ENCODE measurements at places on chromosomes 3 and 15.

DNA sequence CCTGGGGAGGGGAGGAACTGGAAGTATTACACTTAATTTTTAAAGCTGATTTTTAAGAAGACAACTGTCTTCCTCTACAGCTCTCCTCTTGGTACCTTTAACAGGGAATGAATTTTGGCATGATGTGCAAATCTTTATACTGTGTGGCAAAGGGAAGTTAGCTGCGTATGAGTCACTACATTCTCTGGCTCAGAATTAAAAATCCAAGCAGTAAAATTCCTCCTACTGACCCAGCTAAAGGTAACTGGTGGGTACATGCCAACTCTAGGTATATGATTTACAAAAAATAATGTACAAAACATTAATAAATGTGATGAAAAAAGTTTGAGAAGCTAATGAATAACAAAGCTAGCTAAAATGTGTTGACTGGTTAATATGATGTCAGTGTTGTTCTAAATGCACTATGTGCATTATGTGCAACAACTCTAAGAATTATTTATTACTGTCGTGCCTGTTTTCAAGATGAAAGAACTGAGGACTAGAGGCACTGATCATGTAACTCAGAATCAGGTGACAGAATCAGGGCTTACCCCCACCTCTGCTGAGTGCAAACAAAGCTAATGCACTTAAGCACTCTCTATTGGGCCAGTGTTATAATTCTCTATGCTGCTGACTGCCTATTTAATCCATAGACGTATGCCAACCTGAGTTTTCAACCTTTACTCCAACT lies 194.7 kb upstream of the CADPS start:
- no peak for DNase-seq

- no peak for DNase-seq
Observed at GRCh38 chr3:15664144-15664543, 62.6 kb downstream of the BTD start.

DNA sequence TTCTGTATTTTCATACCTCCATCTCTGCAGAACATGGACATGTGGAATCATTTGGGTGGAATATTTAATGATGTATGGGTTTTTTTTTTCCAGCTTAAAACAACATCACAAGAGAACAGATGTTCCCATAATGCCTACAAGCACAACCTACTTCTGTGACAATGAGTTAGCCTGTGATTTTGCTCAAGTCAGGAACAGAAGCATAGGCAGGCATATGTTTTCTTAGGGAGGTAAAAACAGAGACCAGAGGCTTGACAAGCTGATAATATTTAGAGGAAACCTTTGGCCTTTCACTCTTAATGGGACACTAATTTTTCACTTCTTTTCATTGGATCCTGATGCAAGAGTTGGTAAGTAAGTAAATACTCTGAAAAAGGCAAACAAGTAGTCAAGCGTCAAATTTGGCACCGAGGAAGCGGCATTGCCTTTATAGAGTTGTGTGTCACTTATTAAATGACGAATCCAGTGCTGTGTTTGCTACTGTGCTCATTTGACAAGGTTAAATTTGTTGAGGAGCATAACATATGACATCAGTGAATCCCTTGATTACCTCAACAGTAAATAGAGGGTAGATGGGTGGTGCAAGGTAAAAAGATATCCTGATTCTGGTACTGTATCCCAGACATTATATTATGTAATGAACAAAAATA lies 66.7 kb upstream of the RBMS3 start:
- no peak for DNase-seq

DNA sequence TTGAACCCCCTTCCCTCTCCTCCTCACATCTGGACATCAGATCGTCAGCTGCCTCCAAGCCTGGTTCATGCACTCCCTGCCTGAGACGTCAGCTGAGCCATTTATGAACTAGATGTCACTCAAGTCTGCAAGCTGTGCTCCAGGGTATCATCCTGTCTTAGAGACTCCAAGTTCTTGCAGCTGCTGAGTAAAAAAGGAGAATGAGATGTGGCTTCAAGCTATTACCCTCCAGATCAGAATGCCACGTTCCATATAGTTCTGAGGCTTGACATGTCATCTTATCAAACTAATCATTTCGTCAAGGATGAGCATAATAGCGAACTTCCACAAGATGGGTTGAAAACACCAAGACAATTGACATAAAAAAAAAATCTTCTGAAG lies 766.3 kb downstream of the TBL1XR1 start:
- DNase-seq, result no peak

DNA sequence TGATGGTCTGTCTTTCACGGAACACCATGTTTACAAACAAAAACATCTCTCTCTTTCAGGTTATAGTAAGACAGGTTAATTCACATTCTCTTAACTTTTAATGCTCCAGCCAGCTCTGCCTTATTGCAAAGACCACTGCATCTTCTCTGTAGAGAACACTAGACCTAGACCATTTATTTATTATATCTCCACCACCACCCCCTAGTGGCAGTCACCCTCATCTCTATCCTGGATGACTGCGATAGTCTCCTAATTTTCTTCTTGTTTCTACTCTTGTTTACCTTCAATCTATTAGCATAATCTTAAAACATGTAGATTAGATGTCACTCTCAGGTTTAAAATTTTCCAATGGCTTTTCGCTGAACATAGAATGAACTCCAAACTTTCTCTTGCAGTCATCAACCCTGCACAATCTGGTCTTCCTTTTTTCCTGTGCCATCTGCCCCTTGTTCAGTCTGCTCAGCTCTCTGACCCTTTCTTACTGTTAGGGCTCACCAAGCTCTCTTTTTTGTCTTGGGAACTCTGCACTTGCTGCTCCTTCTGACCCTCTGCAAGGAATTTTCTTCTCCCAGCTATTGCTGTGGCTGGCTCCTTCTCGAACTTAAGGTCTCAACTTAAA lies 155.6 kb downstream of the SQOR start:
- no peak for DNase-seq

Measured in stimulated activated naive CD4-positive, alpha-beta T cell treated with Interleukin-2 at 50 U/mL for 16 hours (primary cell).